T-helper 1 cell (primary cell): ENCODE measurements at places on chromosomes 5 and 9.

DNA sequence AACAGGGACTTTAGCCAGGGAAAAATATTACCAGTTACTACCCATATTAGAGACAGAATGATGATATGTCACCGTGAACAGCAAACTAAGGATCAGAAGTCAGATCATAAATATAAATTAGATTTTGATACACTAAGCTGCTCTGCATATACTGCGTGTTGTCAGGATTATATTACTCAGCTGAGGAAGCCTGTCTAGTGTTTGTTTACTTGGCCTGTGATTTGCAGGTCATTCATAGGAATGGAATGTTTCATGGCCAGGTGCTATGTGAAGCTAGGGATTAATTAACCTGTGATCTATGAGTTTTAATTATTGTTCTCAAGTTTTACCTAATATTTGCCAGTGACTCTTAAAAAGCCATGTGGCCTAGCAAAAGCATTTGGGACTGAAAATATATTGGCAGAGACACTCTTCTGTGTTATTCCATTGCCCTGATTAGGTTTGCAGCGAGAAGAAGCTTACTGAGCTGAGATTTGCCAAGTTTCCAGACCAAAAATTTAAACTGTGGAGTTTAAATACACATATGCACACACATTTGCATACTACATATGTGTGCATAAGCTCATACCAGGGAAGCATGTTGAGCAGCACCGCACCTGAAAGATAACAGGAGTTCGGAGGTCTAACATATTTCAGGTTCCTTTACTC, 496.3 kb upstream of the GRIA1 start:
- no peak for DNase-seq

- no peak for DNase-seq
These were observed 53.3 kb upstream of the LHFPL2 start for GRCh38 chr5:78701795-78702410.

- DNase-seq = no peak
These were observed 603.0 kb downstream of the BNC2 start for GRCh38 chr9:16267281-16268066.

- DNase-seq = no peak
These were observed 143.5 kb downstream of the MLLT3 start for GRCh38 chr9:20478786-20479185.

GRCh38 chr5:79611046-79611829, 1.0 kb upstream of the TENT2 start:
- DNase-seq = no peak

DNA sequence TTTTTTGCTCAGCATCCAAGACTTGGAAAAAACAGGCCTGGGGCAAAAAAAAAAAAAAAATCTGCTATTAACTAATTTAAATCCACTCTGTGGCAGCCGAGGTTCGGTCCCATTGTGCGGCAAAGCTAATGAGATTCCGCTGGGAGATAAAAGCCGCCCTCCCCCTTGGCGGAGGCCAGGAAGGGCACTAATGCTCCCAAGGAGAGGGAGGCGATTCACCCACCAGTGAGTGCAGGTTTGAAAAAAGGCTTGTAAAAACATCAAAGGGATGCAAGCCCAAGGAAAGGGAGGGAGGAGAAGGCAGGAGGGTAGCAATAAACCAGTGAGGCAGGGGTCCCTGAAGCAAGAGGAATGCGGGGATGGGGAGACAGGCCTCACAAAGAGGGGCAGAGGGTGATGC, 129.5 kb upstream of the RAPGEF1 start:
- DNase-seq = no peak

- DNase-seq = no peak
These were observed 1.1 kb downstream of the ICE1 start for GRCh38 chr5:5423586-5423985.

GRCh38 chr5:33166522-33166921, 274.2 kb upstream of the TARS1 start:
- DNase-seq = no peak

- DNase-seq = no peak
These were observed 80.4 kb downstream of the LIX1 start for GRCh38 chr5:97062046-97062445.

DNA sequence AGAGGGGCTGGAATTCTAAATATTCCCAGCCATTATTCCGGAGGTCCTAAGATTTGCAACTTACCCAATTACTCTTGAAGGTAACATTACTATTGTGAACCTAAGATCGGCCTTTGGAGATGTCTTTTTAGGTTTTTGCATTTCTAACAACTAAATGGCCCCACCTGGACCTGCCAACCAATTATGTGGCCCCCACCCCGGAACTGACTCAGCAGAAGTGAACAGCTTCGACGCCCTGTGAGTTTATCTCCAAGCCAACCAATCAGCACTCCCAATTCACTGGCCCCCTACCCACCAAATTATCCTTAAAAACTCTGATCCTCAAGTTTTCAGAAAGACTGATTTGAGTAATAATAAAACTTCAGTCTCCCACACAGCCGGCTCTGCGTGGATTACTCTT, 62.9 kb downstream of the NEURL1B start:
- DNase-seq = no peak

- no peak for DNase-seq
These were observed 66.4 kb downstream of the IL31RA start for GRCh38 chr5:55917402-55918086.

GRCh38 chr9:3857673-3858072, 331.9 kb upstream of the RFX3 start:
- no peak for DNase-seq

DNA sequence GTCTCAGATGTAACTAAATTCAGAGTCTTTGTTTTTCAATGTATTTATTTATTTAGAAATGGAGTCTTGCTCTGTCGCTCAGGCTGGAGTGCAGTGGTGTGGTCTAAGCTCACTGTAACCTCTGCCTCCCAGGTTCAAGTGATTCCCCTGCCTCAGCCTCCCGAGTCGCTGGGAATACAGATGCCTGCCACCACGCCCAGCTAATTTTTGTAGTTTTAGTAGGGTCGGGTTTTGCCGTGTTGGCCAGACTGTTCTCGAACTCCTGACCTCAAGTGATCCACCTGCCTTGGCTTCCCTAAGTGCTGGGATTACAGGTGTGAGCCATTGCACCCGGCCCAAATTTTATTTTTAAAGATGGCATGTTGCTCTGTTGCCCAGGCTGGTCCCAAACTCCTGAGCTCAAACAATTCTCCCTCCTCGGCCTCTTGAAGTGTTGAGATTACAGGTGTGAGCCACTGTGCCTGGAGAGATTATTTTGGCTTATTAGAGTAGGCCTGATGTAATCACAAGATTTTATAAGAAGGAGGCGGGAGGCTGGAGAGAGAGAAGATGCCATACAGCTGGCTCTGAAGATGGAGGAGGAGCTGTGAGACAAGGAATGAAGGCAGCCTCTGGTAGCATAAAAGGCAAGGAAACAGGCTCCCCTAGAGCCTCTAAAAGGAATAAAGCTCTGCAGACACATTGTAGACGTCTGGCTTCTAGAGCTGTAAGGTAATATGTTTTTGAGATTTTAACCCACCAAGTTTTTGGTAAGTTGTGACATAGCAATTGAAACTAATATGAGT, 12.9 kb upstream of the KLF9 start:
- DNase-seq = no peak

DNA sequence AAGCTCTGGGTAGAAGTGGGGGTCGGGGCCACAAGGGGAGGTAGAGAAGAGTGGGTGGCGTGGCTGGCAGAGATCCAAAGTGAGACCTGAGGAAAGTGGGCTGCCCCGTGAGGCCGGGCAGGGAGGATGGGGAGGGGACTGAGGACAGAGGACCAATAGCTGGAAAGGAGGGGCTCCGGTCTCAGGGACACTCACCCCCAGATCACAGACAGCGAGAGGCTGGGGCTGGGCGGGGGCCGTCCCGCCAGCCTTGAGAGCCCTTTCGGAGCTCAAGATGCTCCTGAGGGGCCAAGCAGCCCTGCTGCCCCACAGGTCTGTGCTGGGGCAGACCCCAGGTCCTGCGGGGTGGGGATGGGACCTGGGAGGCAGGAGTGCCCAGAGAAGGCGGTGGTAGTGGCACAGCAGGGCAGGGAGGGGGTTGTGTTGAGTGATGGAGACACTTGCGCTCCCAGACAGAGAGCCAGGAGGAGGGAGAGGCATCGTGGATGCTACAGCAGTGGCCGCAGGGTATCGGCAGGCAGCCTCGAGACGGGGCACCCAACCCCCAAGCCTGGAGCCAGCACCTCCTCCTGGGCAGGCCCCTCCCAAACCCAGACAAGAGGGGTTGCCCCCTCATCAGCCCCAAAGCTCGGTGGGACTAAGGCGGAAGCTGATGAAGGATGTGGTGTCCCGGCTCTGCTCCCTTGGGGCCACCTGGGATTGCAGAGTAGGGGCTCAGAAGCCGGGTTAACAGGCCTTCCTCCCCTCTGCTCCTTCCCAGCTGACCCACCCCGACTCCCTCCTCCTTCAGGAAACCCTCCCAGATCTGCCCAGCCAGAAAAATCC, 3.4 kb downstream of the SARDH start:
- DNase-seq = no peak
